ENCODE measurements at places on chromosomes 7 and 10.

GRCh38 chr7:47260270-47260669, 321.6 kb downstream of the TNS3 start:
- DNase-seq, result no peak

DNA sequence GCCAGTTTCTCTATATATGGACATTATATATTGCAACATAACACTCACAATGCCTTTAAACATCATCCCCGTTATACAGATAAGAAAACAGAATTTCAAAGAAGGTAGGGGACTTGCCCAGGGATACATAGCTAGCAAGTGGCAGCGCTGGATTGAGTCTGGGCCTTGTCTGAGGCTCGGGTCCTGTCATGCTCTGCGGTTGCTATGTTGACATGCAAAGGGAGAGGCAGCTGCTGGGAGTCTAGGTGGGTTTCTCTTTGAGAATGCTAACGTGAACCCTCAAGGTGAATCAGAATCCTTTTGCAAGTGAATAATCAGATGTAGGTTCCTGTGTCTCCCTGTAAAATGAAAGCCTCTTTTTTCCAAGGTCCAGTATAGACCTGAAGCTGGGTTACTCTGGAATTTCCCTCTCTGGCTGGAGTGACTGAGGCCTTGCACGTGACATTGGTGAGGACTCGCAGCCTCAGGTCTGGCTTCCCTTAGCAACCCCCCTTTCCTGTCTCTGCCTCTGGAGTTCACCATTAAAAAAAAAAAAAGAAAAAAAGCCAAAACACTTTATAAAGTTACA, 38.9 kb downstream of the TCF7L2 start:
- DNase-seq, result no peak

DNA sequence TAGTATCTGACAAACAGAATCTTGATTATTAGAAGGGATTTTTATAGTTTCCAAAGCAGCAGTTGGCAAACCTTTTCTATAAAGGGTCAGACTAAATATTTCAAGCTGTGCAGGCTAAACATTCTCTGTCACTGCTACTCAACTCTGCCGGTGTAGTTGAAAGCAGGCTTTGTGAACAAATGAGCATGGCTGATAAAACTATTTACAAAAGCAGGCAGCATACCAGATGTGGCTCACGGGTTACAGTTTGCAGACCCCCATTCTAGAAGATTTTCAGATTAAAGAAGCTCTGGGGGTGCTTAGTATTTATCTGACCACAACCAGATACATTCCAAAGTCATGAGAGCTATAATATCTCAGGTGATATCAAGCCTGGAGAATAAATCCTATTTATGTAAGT, 1017.5 kb downstream of the SORCS1 start:
- no peak for DNase-seq

DNA sequence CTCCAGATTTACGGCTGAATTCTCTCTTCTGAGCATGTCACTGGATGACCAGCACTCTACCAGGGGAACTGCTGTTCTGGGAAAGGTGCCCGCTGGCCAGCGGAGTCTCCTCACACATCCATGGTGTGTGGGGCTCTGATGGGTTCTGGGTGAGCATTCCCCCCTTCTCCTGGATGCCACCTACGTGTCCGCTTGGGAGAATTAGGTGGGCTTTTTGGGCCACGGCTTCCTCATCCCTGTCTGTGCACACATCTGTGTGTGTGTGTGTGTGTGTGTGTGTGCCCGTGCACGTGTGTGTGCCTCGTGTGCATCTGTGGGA, 163.0 kb downstream of the DNAJB6 start:
- DNase-seq, result no peak

GRCh38 chr7:143255564-143255963, 7.7 kb upstream of the GSTK1 start:
- no peak for DNase-seq

DNA sequence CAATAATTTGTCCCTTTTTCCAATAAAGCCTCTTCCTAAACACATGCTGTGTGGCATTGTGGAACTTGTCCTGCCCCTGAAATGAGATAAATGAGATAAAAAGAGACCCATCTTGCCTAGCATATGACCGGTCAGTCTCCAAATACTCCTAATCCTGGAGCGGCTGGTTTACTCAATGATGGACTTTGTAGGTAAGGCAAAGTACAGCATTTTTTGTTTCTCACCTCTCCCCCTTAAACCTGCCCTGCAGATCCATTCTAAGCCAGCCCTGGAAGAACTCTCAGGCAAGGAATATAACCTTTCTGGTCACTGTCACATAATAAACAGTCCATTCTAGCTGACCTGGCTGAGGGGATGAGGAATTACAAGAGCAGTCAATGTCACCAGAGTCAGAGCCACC, 110.7 kb downstream of the C1GALT1 start:
- no peak for DNase-seq

DNA sequence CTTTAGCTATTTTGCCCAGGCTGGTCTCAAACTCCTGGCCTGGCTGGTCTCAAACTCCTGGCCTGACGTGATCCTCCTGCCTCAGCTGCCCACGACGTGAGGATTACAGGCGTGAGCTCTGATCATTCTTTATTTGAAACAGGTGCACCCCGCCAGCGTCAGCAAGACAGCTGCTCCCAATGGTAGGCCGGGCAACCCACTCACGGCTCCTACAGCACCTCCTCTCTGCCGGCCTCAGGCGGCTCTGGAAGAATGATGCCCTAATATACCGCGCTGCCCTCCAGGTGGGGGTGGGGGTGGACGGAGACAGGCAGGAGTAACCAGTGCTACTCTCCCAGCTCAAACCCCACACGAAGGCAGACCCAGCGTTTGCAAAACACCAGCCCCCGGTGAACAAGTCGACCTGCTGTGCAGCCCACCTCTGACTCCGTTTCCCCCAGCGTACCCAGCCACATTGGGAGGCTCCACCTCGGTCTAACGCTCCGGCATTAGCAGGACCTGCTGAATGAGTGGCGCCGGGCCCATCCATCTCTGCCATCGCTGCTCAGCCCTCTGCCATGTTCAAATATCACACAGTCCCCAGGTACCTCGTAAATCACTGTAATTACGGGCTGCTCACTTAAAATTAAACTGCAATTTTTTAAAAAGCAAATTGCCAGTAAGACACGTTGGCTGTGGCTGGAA, 148.6 kb downstream of the ELFN1 start:
- no peak for DNase-seq

- DNase-seq, result no peak
Observed at GRCh38 chr7:129902788-129903422, 49.9 kb downstream of the UBE2H start.

Measured in stimulated activated CD4-positive, alpha-beta T cell treated with anti-CD3 and anti-CD28 coated beads, Interleukin-2, amount 100 ng/mL, for 24 hours (primary cell).